Stimulated activated CD4-positive, alpha-beta T cell treated with anti-CD3 and anti-CD28 coated beads, Interleukin-2, amount 100 ng/mL, for 24 hours (primary cell): ENCODE measurements at places on chromosomes 16 and 17.
A peak's percentile ranks its signal among the peaks of the same experiment; 100 is the strongest.

- no peak for DNase-seq
Measured at GRCh38 chr16:2357331-2357730, 16.8 kb upstream of the ABCA3 start.

GRCh38 chr16:77424871-77425604 lies 9.8 kb downstream of the ADAMTS18 start:
- DNase-seq, result no peak

GRCh38 chr17:73643001-73643851 lies 1.0 kb downstream of the SDK2 start:
- peak; percentile 37 for DNase-seq

DNA sequence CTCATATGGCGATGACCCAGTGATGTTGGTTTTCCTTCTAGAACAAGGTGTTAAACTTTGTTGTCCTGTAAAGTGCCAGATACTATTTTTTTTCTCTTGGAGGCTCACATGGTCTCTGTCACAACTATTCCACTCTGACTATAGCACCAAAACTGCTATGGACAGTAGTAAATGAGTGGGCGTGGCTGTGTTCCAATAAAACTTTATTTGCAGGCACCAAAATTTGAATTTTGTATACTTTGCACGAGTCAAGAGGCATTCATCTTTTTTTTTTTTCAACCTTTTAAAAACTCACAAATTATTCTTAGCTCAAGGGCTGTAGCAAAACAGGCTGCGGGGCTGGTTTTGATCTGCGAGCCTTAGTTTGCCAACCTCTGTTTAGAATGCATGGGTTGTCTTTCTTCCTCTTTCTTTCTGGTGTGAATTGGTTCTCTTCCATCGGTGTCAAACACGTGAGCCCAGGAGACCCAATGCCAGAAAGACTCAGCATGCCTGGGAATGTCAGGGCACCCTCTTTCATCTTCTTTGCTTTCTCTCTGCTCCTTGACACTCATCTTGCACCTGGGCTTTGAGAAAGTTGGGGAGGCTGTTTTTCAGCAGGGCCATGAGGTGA lies 2.1 kb downstream of the SYT17 start:
- no peak for DNase-seq

- DNase-seq, result no peak
Measured at GRCh38 chr16:17154981-17155380, 315.8 kb downstream of the XYLT1 start.

DNA sequence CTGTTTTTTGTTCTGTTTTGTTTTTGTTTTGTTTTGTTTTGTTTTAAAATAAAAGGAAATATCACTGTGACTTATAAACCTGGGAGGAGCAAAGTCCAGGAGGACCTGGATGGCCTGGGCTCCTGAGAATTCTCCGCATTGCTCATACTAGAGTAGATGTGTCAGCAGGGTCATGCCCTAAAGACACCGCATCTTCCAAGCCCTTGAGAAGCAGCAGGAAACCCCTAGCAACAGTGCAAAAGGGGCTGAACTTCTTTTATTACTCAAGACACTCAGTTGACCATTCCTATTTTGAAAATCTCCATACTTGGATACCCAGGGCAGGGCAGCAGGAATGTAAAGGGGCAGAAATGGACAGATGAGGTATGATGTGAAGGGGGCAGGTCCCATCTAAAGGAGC lies 51.8 kb downstream of the SYT17 start:
- DNase-seq, result no peak

- DNase-seq, result no peak
Measured at GRCh38 chr16:3484318-3485096, 10.8 kb downstream of the C16orf90 start.

- DNase-seq, result no peak
Measured at GRCh38 chr16:71848622-71849021, 2.8 kb downstream of the ATXN1L start.

DNA sequence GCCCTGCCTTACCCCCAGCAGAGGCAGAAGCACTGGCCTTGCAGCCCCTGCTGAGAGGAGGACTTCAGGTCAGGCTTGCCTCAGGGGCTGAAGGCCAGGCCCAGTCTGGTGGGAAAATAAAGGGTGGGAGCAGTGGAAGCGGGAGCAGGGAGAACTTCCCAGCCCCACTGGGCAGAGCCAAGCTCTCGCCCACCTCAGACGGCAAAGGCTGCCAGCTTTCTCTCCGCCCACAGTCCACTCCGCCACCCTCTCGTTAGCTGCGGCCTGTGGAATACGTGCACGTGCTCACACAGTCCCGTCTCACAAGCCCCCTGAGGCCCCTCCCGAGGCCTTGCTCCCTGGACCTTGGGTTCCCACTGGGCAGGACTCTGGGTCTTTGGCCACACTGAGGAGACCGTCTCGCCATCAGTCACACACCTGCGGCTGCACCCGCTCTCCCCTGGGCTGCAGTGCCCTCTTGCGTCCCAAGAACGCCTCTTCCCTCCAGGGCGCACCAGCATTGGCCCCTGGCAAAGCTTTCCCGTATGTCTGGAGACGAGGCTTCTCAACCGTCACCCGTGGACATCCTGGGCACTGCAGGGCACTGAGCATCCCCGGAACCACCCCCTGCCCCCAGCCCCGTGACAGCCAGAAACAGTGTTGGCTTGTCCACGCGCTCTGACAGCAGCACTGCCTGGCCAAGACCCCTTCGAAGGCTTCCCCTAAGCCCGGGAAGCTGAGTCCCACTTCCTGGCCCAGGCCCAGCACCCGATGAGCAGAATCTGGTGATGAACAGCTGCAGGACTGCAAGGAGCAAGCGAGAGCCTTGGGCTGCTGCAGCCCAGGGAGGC lies 8.3 kb downstream of the MRPL28 start:
- DNase-seq, result peak; percentile 75

DNA sequence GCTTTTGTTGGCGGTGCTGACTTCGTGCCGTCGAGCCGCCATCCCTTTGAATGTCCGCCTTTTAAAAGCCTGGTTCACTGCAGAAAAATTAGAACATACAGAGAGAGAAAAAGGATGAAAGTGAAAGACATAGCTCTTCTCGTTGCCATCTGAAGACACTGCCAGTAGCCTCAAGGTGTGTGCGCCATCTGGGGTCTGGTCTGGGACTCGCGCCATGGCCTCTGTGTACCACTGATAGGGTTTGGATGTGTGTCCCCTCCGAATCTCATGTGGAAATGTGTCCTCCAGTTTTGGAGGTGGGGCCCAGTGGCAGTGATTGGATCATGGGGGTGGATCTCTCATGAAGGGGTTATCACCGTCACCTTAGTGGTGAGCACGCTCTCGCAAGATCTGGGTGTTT lies 15.5 kb downstream of the GSE1 start:
- no peak for DNase-seq

DNA sequence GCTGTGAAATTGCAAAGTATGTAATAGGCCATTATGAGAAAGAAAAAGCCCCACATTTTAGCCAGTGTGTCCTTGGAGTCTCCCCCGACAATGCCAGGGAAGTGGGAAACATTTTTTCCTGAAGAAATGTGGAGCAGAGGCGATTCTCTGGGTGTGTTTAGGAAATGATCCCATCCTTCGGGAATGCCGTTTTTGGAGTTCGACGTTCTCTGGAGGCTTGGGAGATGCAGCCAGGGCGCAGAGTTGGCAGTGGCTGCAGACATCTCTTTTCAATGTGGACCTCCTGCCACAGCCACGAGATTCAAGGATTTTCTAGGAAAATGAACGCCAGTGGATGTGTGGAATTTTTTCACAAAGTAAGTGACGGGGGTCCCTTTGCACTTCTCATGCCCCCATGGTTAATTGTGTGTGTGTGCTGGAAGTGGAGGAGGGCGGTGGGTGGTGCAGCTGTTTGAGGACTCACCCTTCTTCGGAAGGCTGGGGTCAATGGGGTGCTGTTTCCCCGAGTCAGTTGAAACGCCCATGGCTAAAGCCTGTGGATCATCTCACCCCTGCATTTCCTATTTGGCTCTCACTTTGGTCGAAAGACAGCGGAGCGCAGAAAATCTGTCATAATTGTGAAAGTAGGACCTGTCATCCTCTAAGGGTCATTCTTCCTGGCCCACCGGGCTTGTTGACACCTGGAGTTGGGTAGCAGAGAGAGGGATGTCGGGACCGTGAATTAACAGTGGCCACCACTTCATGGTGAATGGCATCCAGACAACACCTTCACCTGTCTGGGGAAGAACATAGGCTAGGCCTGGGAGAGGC lies 73.2 kb downstream of the CMIP start:
- DNase-seq, result no peak

DNA sequence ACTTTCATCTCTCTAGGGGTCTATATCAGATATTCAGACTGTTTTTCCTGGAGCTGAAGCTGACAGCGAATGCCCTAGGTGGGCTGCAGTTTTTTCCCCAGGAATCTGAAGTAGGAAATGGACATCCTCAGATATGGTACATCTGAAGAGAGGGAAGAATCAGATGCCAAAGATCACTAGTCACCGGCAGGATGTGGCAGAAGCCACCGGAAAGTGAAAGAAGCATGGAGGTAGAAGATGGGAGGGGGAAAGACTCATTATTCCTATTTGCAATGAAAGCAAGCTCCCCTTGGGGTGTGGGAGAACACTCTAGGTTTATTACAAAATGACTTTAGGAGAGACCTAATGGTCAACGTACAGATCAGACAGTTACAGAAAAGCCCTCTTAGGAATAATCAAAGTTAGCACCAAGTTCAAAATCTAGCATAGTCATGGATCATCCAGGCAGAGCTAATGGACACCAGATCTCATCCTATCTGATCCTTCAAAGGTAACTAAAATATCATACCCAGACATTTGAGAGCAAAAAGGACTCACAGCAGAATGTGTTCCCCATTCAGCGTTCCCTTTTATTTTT lies 110.7 kb downstream of the HS3ST3A1 start:
- DNase-seq, result no peak

- no peak for DNase-seq
Measured at GRCh38 chr17:27607521-27608091, 23.4 kb upstream of the LGALS9 start.

DNA sequence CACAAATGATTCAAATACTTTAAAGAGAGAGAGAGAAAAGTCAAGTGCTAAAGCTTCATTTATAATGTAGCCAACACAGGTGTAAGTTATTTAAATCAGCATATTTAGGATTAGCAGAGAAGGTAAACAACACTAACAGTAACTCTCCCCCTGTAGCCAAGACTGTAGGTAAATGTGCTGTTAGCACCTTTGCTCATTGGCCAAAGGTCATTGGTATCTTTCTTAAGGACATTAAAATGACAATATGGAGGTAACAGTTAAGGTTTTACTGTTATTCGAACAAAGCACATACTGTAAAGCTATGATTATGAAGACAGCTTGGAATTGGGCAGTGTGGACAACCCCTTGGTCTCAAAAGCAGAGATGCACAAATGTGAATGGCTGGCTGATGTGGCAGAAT lies 28.7 kb downstream of the LITAFD start:
- DNase-seq, result no peak

DNA sequence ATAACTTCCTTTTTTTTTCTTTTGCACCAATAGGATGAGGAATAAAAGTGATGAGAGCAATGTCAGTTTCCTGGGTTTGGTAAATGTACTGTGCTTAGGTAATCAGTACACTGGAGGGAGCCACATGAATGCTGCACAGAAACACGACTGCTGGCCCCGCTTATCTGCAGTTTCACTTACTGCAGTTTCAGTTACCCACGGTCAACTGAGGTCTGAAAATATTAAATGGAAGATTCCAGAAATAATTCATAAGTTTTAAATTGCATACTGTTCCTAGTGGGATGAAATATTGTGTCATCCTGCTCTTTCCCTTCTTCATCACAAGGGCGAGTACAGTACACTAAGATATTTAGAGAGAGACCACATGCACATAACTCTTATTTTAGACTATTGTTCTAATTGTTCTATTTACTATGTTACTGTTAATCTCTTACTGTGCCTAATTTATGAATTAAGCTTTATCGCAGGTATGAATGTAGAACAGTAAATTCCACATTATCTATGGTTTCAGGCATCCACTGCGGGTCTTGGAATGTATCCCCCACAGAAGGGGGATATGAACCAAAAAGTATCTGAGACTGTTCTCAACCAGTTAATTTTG lies 6.4 kb upstream of the LGALS3BP start:
- DNase-seq, result no peak

DNA sequence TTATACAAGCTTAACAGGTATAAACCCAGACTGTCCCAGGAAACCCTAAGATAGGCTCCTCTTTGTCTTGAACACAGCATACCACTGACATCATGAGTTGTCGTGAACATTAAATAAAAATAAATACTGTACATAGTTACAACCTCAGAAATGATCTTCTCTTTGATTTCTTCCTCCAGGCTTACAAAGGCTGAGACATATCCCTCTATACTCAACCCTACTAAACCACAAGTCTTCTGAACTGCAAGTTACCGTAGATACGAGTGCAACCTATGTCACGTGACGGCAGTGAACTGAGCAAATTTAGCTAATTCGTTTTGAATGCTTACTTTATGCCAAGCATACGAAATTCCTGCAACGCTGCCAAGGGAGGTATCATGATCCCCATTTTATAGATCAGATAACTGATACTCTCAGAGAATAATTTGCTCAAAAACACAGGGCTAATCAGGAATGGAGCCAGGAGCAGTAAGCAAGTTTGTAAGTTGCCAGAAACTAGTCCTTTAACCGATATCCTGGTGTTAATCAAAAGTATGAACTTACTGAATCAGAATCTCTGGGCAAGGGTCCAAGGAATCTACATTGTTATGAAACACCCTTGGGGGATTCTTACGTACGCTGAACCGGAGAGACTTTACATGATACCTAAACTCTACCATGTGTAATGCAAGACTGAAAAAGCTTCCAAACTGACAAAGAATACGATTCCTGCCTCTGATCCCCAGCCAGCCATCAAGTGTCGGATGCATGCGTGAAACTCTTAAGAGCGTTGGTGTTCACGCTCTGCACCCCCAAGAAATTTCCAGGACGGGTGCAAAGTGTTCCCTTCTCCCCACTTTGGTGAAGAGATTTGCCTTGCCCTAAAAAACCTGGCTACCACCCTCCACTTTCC lies 106.2 kb downstream of the XYLT1 start:
- DNase-seq, result peak; percentile 52

DNA sequence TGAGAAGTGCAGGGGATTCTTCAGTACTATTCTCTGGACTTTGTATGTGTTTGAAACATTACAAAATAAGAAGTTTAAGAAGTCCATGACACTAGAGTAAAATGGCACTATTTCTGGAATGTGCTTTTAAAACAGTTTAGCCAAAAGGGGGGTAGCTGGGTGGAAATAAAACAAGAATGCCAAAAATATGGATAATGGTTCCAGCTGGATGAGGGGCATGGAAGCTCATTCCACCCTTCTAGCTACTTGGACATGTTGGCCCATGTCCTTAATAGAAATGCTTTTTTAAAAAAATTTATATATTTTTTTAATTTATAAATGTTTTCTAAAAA lies 13.1 kb downstream of the ZC3H7A start:
- no peak for DNase-seq

GRCh38 chr17:2837147-2837561 lies 40.9 kb downstream of the RAP1GAP2 start:
- DNase-seq, result peak; percentile 58

GRCh38 chr17:47297661-47298400 lies 25.9 kb upstream of the EFCAB13 start:
- DNase-seq, result no peak
